ENCODE measurements at places on chromosomes 2 and 18.

GRCh38 chr2:182744490-182744889 lies 28.4 kb downstream of the DNAJC10 start:
- no peak for DNase-seq

- no peak for DNase-seq
Observed at GRCh38 chr2:64363848-64364247, 90.1 kb upstream of the LGALSL start.

GRCh38 chr2:74573747-74574562 lies 19.4 kb downstream of the DOK1 start:
- DNase-seq: no peak

DNA sequence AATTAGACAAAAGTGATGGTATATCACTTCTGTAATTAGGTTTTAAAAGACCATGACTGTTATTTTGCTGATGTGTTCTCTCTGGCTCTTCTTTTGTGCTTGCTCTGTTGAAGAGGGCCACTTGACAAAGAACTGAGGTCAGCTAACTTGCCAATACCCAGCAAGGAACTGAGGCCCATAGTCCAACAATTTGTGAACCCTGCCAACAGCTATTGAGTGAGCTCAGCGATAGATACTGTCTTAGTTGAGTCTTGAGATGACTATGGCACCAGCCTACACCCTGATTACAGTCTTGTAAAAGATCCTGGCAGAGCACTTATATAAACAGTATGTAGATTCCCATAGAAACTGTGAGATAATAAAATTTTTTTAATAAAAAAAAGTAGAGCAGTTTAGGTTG lies 103.0 kb downstream of the BMPR2 start:
- DNase-seq: peak; percentile 3

DNA sequence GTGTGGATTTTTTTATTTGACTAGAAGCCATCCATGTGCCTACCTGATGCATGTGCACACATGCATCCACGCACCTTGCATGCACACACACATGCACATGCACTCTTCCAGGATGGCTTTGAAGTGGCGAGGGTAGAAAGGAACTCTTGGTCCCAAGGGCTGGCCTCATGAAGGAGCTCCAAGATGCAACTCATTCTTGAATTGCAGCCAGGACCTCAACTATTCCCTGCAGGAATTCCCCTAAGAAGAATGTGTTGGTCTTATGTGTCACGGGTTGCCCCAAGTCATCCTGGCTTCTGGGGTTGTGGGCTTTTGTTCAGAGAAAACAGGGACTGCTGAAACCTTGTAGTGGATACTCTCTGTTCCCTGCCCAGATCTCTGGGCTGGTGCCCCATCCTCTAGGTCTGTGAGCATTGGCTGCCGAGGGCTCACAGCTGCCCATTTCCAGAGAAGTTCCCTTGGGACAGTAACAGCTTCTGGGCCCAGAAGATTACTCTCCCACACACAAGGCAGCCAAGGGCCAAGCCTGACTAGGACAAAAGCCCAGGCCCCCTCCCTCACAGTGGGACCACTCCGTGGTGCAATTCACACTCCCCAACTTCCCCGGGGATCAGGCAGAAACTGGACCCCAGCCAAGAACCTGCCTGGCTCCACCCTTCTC lies 137.6 kb downstream of the COPS8 start:
- DNase-seq: no peak

DNA sequence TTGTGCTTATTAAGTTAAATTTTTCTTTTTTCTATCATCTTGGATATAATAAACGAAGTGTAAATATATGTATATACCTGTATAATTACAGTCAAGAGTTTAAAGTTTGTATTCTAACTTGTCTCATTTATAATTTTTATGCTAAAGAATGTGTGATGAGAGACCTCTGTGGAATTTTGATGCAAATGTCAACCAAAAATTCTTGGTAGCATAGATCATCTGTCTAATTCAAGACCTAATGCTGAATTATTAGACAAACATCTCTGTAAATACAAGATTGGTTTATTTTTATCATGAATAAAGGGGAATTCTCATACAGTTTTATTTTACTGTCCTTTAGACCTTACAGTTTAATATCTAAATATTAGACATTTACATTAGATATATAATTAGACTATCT lies 149.2 kb upstream of the VWC2L start:
- no peak for DNase-seq

- DNase-seq: no peak
Observed at GRCh38 chr2:219404954-219405353, 13.2 kb upstream of the DES start.

DNA sequence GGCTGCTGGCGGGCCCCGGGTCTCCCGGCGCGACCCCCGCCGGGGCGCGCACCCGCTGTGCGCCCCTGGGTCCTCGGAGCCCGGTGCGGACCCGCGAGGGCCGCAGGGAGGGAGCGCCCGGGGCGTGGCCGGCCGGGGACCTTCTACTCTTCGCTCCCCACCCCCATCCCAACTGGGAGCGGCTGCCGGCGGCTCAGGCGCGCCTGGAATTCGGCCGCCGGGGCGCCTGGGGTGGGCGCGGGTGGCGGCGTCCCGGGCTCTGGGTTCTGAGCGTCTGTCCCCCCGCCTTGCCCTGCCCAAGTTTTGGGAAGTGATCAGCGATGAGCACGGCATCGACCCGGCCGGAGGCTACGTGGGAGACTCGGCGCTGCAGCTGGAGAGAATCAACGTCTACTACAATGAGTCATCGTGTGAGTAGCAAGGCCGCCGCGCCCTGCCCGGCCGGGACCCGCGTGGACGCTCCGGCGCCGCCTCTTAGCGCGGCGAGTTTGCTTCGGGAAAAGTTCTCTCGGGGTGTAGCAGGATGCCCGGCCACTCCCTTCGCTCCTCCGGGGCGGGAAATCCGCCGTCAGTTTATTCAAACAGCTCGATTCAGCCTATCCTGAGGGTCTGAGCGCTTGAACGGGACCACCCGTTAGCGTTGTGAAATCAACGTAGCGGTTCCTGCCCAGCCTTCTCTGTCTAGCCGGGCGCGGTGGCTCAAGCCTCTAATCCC lies 502 bp downstream of the TUBB6 start:
- no peak for DNase-seq

DNA sequence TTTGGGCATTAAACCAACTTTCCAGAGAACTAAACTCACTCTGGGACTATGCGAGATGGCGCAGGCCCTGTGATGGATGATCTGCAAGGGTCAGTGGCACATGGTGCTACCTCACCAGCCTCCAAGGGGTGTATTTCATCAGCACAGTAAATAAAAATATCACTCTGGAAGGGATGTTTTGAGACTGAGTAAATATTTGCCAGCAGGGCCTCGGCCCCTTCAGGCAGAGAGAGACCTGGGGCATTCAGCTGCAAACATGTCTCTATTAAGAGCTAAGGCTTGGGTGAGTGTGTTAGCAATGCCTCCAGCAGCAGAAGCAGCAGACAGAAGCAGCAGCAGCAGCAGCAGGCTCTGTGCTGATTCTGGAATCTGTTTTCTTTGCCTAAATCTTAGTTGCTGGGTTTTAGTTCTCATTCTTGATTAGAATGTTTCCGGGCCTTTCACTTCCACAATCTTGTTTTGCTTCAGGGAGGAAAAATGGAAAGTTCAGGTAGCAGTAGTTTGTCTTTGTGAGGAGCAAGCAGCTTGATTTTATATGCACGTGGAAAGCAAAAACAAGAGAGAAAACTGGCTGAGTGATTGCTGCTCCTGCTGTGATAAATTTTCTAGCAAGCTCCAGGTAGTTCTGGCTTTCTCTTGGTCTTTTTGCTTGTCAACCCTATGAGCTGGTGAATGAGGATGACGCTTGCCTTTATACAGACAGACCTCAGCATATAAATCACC lies 18.6 kb downstream of the ADCYAP1 start:
- no peak for DNase-seq

GRCh38 chr2:231592636-231593145 lies at the start of gene TEX44:
TSS of gene TEX44 (plus strand) at chr2:231592864. CDS start at chr2:231592952, 88 bp downstream.
- DNase-seq: no peak

GRCh38 chr2:191691898-191692297 lies 14.0 kb downstream of the NABP1 start:
- DNase-seq: no peak

DNA sequence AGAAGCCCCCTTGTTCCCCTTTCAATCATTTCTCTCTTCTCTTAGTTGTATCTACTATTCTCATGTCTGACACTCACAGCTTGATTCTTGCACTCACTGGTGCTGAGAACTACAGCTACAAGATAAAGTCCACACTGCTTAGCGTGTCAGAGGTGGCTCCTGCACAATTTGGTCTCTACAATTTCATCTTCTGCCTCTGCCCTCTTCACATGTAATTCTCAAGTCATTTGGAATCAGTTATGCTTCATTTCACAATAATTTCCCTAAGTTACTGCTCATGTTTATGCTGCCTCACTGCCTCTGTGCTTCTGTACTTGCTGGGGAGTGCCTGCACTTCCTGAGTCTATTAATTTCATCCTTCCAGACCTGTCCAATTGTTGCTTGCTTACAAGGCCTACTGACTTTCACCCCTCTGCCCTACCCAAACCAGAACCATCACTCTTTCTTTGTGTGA lies 11.6 kb upstream of the NAB1 start:
- no peak for DNase-seq

- no peak for DNase-seq
Observed at GRCh38 chr2:150612957-150613710, 125.7 kb upstream of the RND3 start.

DNA sequence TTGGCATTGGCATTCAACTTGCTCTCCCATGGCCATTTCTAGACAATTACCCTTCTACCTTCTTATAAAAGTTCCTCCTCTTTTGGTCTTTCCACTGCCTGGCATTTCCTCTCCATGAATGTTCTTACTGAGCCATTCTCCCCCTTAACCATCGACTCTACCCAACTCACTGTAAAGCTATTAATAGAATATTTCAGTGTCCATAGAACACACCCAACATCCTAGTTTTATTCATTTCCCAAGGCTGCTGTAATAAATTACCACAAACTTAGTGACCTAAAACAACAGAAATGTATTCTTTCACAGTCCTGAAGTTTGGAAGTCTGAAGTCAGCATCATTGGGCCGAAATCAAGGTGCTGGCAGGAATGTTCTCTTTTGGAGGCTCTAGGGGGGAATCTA lies 170.0 kb upstream of the ATP5MC3 start:
- no peak for DNase-seq

DNA sequence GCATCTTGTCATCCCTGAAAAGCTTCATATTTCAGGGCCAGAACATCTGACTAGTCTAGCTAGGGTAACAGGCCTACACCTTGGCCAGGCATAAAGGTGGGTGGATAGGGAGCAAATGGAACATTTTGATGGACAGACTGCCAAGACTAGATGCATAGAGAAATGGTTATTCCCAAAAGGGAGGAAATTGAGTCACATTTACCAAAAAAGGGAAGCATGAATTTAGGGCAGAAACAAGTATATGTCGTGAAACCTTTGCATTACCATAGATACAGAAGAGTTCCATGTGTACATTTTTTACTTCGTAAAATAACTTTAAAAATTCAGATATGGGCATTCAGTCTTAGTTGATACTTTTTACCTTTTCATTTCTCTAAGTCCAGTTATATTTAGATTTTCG lies 101.3 kb upstream of the ZEB2 start:
- DNase-seq: no peak

- no peak for DNase-seq
Observed at GRCh38 chr2:108189316-108189715, 50.5 kb upstream of the SULT1C3 start.

DNA sequence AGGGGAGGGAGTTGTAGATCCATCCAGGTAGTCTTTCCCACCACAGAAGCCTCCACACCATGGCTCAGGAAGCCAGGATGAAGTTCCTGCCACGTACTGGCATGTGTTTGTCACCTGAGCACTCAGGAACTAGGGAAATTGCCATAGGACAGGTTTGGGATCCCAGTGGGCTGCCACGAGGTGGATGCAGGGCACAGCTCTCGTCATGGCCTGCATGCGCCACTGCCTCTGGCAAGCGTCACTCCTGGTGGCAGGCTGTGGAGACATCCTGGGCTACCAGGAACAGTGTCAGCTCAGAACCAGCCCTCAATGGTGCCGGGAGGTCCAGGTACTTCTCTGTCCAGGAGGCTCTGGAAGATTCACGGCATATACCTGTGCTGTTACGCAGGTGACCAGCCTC lies 3.8 kb downstream of the ARHGEF4 start:
- DNase-seq: no peak

GRCh38 chr2:99478632-99479031 lies 11.2 kb downstream of the REV1 start:
- DNase-seq: no peak

- DNase-seq: no peak
Observed at GRCh38 chr2:27747827-27748352, 23.6 kb upstream of the MRPL33 start.

- DNase-seq: no peak
Observed at GRCh38 chr2:165864296-165864695, 70.2 kb upstream of the GALNT3 start.

DNA sequence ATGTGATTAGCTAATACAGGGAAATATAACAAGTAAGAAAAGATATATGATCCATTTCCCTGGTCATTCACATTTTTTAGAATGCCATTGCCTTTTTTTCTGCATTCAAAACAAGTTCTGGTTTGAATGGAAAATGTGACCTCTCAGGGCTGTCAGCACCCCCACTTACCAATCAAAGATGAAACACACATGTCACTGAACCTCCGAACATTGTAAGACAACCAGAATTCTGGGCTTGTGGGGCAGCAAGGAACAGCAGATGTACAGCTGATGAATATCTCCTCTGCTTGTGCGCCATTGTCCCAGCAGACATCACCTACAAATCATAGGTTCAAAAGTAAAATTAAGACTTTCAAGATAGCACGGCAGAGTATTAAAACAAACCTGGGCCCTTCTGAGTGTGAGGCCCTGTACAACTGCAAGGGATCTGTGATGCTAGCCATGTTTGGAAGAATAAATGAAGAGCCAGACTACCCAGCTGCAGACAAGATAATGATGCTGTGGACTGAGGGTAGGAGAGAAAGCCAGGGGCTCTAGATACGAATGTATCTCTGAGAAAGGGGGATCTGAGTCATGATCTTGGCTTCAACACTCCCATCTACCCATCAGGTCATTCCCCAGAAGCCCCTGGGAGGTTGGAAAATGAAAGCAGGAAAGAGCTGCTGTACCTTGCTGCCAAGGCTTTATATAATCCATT lies 108.7 kb upstream of the SERTAD2 start:
- DNase-seq: no peak

DNA sequence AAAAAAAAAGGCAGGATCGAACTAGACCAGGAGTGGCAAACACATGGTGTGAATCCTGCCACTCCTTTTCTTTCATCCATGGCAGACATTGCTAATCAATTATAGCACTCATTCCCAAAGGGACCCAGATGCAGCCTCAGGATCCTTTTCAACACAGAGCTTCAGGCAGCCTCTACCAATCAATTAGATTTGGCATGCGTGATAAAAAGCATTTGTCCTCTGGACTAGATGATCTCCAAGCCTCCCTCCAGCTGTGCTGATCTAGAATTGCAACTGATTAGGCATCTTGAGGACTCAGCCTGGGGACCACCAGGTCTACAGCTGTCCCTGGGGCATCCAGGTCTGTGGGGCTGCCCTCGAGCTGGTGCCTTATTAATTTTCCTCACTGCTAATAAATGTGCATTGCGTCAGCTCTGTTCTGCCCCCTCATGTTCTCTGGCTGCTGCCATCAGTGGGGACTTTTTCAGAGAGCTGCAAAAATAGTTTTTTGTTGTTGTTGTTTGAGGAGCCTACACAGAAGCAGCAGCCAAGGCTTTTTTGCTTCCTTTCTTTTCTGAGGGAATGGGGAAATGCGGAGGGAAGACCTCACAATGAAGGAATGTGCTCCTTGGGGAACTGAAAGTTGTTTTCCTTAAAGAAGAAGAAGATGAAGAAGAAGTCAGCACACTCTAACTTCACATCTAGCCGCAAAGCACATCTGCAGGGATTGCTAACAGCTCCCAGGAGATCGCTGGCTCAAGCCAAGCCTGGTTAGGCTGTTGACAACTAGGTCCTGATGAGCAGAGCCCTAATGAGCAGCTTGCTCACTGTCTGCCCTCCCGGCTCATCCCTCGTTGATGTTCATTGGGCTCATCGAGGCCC lies 8.8 kb upstream of the ATOH8 start:
- peak; percentile 75 for DNase-seq
